ENCODE measurements at places on chromosomes 4 and X.
A peak's percentile ranks its signal among the peaks of the same experiment; 100 is the strongest.

DNA sequence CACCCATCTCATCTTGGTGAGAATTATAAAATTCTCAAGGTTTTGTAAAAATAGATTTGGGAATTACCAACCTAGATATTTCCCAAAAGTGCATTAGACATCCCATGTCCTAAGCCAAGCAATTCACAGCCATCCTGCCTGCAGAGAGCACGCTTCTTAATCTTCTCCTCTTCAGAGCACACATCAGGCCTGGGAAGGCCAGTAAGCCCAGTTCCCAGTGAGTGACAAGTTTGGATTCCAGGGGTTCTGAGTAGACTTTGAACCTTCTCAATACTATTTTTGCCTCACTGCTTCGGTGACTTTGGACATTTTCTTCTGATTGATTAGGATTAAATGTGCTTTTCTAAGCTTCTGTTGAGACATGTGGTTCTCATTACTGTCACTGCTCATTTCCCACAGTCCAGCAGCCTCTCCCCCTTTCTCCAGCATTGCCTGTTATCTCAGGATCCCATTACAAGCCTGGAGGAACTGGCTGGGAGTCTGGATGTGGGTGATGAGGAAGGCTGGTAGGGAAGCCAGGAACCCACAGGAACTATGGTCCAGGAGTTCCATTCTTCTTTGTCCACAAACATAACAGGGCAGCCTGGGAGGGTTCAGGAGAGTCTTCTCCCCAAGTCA, 56.4 kb upstream of the TMEM150C start:
- no peak for DNase-seq

- DNase-seq = no peak
These were observed 144.8 kb upstream of the PLAC1 start for GRCh38 chrX:134803060-134803459.

DNA sequence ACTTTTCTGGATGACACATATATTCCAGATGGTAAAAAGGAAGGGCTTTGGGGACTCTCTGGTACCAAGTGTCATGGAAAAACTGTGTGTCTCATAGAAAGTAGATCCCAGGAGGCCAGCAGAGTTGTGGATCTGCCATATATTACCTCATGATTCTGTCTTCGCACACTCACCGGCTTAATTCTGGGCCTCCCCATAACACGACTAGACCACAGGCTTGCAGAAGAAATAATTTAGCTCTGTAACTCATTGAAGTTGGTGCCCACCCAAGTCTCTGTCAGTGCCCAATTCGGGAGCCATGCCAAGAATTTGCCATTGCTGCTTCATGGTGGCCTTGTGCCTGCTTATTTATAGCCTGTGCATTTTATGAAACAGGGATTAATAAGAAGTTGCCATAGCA, 104.5 kb downstream of the AR start:
- DNase-seq = no peak

- no peak for DNase-seq
These were observed at the start of gene H2BW2 for GRCh38 chrX:104039689-104040505. TSS of gene H2BW2 (plus strand) at chrX:104039956. CDS start at chrX:104039995, 39 bp downstream.

- DNase-seq = no peak
These were observed 115.3 kb downstream of the AASDH start for GRCh38 chr4:56272003-56272402.

- DNase-seq = no peak
These were observed 89.3 kb upstream of the NKX1-1 start for GRCh38 chr4:1495416-1496115.

DNA sequence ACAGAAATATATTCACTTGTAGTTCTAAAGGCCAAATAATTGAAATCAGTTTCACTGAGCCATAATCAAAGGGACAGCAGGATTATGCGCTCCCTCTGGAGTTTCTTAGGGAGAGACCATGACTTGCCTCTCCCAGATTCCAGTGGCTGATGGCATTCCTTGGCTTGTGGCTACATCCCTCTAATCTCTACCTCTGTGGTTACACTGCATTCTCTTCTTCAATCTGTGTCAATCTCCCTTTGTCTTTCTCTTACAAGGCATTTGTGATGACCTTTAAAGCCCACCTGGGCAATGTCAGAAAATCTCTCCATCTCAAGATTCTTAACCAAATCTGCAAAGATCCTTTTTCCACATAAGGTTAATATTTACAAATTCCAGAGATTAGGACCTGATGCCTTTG, 260.2 kb downstream of the UNC5C start:
- no peak for DNase-seq

DNA sequence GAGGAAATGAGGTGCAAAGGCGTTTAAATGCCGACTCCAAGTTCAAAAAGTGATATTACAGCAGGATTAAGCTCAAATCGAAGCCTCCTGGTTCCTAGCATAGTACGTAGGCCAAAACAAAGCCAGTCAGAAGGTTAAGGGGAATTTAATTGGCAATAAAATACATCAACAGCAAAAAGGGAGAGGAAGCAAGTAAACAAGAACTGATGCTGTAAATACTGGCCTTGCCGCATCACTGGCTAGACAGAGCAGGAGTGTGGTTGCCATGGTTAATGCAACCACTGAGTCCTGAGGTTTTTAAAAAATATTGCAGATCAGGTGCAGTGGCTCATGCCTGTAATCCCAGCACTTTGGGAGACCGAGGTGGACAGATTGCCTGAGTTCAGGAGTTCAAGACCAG, 63.2 kb upstream of the FBXW7 start:
- no peak for DNase-seq

DNA sequence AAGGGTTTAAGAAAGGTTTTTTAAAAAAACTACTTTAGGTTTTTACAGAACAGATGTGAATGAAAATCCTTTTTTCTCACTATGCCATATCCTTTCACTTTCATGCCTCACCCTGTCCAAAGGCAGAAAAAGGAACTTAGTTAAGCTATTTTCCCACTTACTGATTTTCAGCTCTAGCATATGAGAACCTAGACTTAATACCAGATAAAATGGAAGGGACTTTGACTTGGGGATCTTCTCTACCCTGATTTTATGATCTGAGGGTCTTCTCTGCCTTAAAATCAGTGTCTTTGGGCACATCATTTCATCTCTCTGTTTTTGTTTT, 42.4 kb downstream of the FNIP2 start:
- no peak for DNase-seq

- DNase-seq = no peak
These were observed 36.3 kb downstream of the OPHN1 start for GRCh38 chrX:68396953-68397352.

DNA sequence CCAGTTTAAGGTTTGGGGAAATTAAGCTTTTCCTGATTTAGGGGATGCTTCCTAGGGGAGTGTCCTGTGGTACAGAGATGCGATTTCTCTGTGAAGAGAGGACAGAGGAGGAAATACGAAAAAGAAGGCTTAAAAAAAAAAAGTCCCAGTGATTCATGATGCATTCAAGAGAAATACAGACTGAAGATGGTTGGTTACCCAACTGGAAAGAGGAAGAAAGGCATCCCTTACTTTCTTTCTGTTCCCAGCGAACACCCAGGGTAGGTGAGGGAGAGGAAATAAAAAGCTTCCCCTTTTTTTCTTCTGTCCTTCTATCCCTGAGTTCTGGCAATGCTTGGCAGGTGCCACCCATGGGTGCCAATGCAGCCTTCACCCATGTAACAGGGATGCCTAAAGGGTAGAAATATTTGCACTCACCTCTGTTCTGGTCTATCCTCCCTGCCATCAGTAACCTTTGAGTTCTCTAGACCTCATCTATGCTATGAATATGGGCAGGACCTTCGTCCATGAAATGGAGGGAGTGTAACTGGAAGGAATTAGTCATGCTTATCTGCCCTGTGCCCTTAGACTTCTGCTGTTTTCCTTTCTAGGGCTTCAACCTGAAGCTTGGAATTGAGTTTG, 230.1 kb upstream of the GALNTL6 start:
- no peak for DNase-seq

GRCh38 chrX:85859426-85859825, 187.9 kb downstream of the CHM start:
- no peak for DNase-seq

DNA sequence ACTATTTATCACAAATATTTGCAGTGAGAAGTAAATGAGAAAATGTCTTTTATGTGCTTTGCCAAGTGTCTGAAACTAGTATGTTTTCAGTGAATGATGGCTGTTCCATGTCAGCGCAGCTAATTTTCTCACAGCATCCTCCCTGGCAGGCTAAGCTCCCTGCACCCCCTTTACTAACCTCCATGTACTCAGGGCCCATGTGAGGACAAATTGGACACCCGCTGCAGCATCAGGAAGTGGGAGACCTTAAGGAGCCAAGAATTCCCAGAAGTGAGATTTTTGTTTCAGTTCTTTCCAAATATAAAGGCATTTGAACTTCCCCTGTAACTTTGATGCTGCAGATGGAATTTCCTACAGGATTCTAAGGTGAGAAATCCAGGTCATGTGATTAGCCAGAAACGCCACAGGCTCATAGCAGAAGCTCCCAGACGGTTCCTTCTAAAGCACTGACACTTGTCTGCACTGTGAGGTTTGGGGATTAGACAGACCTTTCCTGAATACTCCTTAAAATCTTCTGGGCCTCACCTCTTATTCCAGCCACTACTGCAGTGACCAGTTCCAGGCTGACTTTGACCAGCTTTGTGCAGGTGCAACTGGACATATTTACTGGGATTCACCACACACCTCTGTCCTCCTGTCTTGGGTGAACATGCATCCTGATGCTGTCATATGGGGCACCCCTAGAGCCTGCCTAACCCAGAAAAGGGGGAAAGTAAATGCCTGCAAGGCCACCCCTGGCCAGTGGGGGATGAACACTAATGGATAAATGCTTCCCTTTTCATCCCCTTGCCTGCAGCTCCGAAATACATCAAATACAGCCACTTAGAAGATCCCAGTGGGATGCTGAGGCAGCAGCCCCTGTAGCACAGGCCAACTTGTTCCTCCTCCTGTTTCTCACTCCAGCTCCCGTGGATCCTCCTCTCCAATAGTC, 45.9 kb downstream of the LGI2 start:
- DNase-seq = no peak

DNA sequence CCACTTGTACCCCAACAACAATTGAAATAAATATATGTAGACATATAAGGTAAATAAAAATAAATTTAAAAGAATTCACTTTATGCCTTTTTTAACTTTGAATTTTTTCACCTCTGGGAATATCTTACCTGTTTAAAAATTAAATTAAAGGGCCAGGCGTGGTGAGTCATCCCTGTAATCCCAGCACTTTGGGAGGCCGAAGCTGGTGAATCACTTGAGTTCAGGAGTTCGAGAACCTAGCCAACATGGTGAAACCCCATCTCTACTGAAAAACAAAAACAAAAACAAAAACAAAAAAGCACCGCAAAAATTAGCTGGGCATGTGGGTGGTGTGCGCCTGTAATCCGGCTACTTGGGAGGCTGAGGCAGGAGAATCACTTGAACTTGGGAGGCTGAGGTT, 164.8 kb downstream of the AASDH start:
- no peak for DNase-seq

GRCh38 chr4:100289946-100290345, 99.7 kb upstream of the DDIT4L start:
- no peak for DNase-seq

DNA sequence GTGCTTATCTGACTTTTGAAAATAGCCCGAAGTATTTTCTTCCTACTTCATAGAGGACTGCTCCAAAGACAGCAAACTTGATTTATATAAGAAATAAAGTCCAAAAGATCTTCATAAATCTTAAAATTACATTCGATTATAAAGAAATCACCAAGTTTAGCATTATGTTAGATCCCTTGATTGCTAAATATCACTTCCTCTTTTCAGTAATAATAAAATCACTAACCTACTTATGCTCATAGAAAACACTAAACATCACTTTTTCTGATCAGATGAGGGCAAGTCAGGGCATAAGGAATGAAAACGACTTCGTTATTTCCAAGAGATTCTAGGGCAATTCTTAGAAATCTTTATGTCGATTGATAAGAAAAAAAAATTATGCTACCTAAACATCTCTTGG, 32.0 kb downstream of the DYNLT3 start:
- DNase-seq = no peak

GRCh38 chrX:15913146-15913545, 58.5 kb upstream of the AP1S2 start:
- DNase-seq = no peak

- no peak for DNase-seq
These were observed 16.3 kb downstream of the MAML3 start for GRCh38 chr4:140137671-140138070.

- no peak for DNase-seq
These were observed 10.9 kb upstream of the RHOXF2 start for GRCh38 chrX:120147537-120147936.

DNA sequence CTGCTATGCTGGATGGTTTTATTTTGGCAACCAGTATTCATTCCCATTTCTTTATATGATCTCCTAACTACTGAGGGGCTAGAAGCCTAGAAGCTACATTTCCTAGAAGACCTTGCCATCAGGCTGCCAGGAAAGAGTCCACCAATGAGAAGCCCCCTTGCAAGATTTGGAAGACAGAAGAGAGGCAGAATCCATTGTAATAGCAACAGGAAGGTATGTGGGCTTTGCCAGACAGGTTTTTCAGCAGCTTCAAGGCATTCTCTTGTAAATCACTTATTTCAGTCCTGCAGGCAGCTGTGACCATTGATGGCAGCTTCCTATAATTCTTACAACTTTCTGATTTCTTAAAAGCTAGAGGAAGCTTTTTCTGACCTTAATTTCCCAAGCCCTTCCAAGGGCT, 148.3 kb upstream of the NHS start:
- DNase-seq = no peak

- DNase-seq = no peak
These were observed 1.2 kb downstream of the IRS4 start for GRCh38 chrX:108735091-108735678.

- no peak for DNase-seq
These were observed 85.2 kb downstream of the HS3ST1 start for GRCh38 chr4:11343536-11343935.

DNA sequence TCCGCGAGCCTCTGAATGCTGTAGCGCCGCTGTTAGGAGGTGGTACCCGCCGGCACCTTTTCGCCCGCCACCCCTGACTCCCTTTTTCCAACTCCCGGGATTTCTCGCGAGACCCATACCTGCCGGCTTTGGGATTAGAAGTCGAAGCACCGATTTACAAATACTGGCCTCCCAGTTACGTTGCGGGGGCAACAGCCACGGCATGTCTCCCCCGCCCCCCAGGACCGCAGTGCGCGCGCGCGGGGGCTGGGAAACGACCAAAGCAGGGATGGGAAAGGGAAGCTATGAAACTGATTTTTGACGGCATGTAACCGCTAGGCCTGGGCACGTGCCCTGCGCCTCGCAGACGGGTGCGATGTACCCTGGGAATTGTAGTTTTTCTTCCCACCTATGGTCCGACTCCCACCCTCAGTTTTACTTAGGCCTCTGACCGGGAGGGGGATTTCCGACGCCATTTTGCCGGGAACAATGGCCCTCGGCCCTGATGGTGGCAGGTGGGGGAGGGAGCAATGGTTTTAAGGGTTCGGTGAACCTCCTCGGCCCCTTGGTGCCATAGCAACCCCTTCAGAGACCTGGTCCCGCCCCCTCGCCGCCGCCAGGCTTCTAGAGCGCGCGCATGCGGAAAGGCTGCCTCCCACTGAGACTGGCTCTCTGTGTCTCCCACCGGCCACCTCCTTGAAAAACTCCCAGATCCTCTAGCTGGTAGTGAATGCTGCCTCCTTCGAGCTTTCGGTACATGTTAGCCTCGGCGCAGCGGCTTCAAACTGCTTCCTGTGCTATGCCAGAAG, 772 bp upstream of the WNK3 start:
- peak; percentile 57 for DNase-seq

- DNase-seq = no peak
These were observed 334.8 kb upstream of the RASGEF1B start for GRCh38 chr4:81806485-81806884.
